ELF-1 (cell line): ENCODE measurements at places on chromosomes 2 and 18.
A peak's percentile ranks its signal among the peaks of the same experiment; 100 is the strongest.

DNA sequence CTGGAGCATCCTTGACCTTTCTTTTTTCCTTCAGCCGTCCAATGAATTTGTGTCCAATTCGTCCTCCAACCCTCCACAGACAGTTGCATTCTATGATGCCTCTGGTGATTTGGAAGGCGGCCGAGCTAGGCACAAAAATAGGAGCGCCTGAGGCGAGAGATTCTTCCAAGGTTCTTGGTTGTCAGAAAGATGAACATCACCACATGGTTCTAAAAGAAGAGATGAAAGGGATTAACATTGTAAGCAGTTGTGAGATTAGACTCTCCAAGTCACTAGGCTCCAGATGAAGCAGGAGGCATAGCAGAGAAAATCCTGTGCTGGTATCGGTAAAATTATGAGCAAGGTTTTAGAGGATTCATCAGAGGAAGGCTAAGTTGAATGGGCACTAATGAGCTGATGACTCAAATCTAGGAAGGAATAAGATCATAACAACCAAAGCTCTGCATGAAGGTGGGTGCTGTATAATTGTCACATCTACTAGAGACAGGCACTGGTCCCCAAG, 75.4 kb upstream of the MAP4K3 start:
- DNase-seq = no peak

DNA sequence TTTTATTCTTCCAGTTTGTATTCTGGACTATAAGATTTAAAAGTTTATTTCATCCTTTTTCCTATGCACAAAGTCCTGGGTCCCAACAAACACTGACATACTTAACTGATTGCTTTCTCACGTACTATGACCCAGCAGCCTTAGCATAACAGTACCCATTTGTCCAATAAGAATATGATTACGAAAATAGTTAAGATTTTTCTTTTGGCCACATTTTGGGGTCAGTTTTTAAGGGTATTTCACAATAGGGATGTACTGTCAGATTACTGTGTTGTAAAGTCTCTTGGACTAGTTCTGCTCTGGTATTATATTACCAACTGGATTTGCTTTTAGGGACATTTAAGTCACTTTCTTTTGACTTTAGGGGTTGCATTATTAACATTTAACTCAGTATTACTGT, 46.1 kb downstream of the TTC39C start:
- DNase-seq = no peak

DNA sequence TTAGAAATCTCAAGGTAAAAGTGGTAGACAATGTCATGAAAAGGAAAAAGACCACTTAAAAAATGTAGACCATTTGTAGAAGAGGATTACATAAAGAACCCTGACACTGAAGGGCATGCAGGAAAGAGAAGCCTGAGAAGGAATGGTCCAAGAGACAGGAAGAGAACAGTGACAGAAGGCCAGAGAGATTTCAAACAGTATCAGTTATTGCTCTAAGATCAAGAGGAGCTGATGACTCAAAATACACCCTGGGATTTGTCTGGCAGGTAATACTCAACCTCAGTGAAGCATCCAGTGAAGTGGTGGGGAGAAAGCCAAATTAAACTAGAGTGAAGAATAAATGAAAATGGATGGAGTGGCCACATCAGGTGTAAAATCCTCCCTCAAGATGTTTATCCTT, 100.5 kb downstream of the PDE11A start:
- DNase-seq = no peak

- DNase-seq = no peak
Measured at GRCh38 chr2:129548880-129549279, 430.6 kb upstream of the RAB6C start.

DNA sequence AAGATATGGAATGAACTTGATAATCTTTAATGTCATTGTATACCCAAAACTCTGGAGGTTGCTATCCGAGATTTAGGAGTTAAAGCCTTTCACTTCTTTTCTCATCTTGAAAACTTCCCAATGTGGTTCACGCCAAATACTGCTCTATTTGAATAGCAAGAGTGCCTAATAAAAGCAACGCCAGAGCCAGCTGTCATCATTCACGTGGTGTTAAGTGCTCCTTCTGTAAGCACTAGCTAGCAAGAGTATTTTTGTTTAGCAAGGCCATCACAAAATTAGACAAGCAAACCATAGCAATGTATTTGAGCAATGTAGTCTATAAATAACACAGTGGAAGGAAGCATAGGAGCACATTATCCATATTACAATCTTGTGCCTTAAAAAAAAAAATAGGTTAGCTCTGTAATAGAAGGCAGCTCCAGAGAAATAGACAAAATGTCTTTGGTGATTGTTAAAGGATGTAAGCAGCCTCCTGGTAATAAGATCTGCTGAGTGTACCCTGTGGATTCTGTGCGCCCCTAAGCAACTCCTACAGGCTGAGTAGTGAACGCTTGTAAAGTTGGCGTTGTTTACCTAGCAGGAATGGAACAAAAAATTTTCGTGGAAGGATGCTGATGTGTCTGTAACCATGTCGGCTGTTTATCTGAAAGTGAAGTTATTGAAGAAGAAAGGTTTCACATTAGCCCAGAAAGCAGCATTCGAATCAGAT, 518.0 kb downstream of the CNTNAP5 start:
- DNase-seq = no peak

GRCh38 chr2:132473174-132473883, 56.7 kb downstream of the GPR39 start:
- DNase-seq = no peak

DNA sequence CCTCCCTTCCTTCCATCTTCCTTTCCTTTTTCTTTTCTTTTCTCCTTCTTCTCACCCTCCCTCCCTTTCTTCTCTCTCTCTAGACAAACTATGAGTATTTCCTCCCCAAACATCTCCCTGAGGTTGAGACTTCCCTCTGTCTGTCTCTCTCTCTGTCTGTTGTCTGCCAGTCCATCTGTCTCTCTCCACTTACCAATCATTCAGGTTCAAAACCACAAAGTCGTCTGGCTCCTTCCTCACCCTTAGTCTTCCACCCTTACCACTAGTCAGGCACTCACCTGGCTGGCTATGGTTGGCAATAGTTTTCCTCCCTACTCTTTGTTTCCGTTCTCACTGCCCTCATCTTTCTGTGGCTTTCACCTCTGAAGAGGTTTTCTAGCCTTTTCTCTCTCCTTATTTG, 12.9 kb downstream of the CCL20 start:
- no peak for DNase-seq

DNA sequence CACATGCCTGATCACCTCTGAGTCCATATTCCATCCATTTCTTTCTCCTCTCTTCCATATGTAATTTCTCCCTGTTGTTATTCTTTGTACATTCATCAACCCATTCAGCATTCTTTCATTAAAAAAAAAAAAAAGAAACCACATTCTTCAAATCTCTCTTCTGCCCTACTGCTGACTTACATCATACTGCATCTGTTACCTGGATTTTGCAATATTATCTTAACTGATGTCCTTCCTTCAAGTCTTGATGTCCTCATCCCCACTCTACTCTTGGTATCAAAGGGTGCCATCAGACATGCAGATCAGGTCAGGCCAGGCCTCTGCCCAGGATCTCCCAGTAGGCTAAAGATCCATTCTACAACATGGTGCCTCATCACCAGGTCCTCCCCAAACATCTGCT, 90.6 kb downstream of the SGPP2 start:
- DNase-seq = no peak

GRCh38 chr2:114219456-114219855, 223.0 kb upstream of the DPP10 start:
- no peak for DNase-seq

DNA sequence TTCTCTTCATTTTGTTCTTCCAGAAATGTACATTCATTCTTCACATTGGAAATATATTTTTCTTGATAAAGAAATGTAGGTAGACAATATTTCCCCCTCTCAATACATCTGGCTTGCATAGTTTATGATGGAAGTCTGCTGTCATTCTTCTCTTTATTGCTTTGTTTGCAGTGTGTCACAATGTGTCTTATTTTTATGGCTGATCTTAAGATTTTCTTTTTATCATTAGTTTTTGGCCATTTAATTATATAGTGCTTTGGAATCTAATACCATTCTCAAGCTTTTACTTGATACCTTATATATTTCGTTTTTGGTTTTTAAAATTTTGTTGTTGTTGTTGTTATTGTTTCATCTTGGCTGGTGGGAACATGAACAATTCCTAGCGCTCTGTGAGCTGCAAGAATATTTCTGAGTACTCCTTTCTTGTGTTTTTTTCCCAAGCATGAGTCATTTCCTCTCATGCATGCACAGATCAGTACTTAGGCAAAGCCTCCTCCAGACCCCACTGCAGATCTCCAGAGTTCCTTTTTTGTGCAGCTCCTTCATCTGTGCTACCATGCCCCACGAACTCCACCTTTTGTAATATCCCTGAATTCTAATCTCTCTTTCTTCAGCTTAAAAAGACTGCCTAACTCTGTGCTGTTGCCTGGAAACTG, 13.7 kb upstream of the MMADHC start:
- DNase-seq = peak; percentile 14

DNA sequence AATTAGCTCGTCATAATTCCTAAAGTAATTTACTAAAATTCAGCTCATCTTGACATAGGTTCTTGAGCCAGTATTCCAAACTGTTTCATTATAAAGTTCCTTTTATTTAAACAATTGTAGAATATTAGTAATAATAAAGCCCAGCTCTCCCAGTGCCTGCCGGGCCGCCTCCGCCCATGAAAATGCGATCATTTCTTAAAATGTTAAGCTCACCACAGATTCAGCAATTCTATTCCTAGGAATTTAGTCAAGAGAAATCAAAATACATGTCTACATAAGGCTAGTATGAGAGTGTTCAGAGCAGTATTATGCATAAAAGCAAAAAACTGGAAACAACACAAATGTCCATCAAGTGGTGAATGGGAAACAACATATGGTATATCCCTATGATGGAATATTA, 52.0 kb downstream of the XDH start:
- no peak for DNase-seq

- DNase-seq = peak; percentile 62
Measured at GRCh38 chr2:1884933-1885580, 140.7 kb upstream of the PXDN start.

GRCh38 chr2:60446413-60447267, 106.8 kb downstream of the BCL11A start:
- DNase-seq = no peak

GRCh38 chr2:225328192-225328591, 71.3 kb upstream of the NYAP2 start:
- DNase-seq = no peak

- DNase-seq = peak; percentile 63
Measured at GRCh38 chr2:227774011-227774624, 28.4 kb downstream of the SCYGR8 start.

- no peak for DNase-seq
Measured at GRCh38 chr18:63207143-63207790, 112.3 kb downstream of the BCL2 start.

DNA sequence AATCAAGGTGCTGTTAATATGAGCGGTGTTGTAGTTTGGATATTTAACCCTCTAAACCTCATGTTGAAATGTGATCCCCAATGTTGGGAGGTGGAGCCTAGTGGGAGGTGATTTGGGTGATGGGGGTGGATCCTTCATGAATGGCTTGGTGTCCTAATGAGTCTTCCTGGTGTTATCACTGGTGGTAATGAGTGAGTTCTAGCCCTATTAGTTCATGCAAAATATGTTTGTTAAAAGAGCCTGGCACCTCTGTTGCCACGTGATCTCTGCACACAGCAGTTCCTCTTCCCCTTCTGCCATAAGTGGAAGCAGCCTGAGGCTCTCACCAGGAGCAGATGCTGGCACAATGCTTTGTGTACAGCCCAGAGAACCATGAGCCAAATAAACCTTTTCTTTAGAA, 158.4 kb downstream of the FMNL2 start:
- DNase-seq = no peak

DNA sequence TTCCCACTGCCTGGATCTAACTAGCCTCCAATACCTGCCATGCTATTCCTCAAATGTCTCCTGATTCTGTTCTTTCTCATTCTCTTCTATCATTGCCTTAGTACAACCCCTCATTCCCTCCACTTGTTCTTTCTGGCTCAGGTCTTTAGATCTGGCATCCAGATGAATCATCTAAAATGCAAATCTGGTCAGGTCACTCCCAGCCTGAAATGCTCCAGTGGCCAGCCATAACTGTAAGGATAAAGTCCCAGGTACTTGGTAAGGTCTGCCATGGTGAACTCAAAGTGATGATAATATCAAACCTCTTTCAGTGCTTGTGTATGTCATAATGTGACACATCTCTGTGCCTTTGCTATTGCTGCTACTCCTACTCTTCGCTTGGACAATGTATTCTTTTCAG, 2.9 kb upstream of the SNRNP27 start:
- no peak for DNase-seq

DNA sequence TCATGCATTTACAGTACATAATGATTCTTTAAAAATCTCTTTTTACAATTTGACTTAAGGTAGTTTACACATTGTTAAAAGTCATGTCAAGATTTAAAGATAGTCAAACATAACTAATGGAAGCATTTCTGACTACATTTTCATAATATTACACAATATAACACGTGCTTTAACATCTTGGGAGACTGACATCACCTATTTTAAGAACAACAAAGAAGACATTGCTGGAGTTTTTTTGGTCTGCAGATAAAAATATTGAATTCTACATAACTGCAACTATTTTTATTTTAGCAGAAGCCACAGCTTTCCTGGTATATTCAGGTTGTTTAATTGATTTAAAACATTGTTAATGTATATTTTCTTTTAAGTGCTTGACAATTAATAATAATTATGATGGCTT, 65.7 kb downstream of the UBR3 start:
- DNase-seq = no peak

DNA sequence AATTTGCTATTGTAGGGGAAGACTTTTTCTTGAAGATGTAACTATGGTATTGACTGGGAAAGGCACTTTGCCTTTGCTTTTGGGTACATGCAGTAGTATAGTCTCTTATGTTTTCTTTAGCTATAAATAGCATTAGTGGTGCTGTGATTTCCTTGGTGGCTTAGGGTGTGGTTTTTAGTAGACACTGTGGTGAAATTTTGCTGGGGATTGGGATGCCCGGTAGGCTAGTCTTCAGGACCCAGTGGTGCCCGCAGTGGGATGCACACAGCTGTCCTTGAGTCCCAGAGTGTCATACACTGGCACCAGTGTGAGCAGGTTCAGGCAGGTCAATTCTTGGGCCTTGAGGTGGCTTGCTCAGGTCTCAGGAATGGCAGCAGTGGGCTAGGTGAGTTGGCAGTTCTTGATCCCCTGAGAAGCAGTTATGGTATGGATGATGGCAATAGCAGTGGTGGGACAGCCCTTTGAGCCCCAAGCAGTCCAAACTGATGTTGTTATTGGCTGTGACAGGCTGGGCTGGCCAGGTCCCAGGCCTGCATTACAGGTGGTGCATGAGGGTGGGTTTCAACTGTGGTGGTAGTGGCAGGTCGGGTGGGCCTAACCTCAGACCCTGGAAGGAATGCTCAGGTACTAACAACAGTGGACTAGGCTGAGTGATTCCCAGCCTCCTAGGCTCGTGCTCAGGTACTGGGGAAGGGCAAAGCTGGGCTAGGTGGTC, 124.3 kb downstream of the XRCC5 start:
- no peak for DNase-seq

- DNase-seq = no peak
Measured at GRCh38 chr2:77458216-77458615, 64.0 kb downstream of the LRRTM4 start.

DNA sequence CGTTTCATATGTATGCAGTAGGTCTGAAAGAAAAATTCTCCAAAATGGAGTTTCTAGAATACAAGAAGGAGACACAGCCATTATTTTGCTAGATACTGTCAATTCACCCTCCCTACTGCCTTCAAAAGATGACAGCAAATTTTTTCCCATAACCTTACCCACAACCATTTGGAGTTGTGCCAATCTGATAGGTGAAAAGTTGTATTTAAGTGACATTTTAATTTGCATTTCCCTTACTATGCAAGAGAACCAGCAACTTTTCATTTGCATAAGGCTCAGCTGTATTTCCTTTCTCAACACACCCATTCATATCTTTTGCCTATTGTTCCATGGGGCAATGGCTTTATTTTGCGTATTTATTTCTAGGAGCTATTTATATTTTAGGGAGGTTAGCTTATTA, 31.4 kb upstream of the IL18RAP start:
- DNase-seq = no peak
